HepG2 (cell line): ENCODE measurements at places on chromosomes 7 and 10.

- DNase-seq: no peak
Observed at GRCh38 chr7:37248396-37248861, 200.2 kb downstream of the ELMO1 start.

DNA sequence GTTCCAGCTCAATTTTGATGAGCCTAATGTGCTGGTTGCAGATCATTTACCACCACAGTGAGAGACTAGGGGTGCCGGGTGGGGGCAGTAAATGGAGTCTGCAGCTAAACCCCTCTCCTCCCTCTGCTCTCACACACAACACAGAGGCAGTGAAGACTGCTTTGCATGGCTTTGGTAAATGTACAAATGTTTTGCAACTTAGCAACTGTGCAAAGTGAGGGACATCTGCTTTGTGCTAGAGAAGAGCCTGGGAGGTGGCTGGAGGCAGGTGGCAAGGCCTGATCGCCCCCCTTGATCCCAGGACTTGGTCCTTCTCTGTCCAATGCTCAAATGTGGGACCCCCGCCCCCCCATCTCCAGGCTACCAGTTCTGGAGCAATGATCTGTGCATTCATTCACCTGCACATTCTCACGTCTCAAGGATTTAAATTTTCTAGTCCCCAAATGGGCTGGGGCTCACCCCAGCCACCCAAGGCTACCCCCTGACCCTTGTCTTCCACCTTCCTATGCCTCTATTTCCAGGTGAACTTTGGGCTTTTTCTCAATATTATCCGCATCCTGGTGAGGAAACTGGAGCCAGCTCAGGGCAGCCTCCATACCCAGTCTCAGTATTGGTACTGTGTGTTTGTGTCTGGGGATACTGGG is 11.6 kb downstream of the GHRHR start:
- no peak for DNase-seq

- no peak for DNase-seq
Observed at GRCh38 chr7:139103057-139103815, 6.3 kb downstream of the ZC3HAV1 start.

DNA sequence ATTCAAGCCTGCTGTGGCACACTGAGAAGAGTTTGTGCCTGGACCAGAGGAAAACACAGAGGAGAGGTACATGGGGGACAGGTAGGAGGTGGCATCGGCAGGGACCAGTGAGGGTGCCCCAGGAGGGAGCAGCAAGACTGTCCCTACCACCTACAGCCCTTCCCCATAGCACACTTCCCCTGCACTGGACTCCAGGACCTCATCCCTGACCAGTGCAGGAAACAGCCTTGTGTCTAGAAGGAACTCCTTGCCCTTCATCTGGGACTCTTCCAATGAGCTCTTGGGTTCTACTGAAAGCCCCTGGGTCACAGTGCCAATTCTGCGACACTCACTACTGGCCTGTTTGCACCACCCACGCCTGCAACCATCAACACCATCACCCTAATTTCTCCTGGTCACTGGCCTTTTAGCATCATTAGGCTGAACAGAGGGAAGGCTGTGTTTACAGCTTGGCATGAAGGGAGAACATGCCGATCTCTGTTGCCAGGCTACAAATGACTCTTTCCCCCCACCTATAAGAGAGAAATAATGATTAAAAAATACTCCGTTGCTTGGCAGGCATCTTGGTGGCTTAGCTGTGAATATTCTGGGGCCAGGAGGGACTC is 371.9 kb upstream of the ZMIZ1 start:
- no peak for DNase-seq

DNA sequence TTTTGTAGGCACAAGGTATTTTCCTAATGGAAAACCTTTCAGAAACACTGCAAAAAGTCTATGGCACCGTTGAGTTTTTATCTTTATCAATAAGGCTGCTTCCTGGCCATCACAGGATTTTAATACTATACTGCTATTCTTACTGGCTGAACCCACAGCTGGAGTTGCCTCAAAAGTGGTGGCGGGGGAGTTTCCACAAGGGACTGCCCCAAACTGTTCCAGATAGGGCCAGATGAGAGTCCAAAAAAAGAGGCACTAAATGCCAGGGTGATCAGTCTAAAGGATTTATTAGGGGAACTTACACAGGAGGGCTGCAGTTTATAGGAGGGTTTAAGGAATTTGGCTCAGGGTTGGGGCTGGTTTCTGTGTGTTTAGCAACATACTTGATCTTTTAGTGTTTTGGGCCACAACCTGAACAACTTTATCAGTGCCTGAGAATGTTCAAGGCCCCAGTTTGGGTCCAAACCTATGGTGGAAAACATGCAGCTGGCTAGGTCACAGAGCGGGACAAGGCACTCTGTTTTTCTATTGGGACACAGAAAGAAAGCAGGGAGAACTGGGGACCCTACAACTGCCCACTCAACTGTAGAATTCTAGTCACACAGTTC is 41.4 kb downstream of the STAM start:
- DNase-seq: no peak

DNA sequence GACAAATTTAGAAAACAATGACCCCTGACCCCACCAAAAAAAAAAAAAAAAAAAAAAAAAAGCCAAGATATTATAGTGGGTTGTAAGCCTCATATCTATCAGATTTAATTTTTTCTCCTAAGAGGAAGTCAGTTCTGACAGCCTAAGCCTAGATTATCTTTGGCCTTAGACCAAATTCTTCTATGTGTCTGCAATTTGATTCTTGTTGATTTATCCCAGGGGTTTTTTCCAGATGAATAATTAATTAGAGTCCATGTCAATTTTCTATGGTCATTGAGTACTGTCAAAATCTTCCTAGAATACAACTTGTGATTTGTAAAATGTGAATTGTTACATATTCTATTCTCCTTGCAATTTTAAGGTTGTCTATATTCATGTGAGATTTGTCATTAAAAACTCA is 151.6 kb upstream of the CACNA2D1 start:
- no peak for DNase-seq

- no peak for DNase-seq
Observed at GRCh38 chr10:117257721-117258120, 16.8 kb downstream of the SLC18A2 start.

- peak; percentile 29 for DNase-seq
Observed at GRCh38 chr7:43302211-43302711, 189.8 kb downstream of the HECW1 start.

- no peak for DNase-seq
Observed at GRCh38 chr7:117072620-117073118, 119.4 kb downstream of the ST7 start.

- peak; percentile 53 for DNase-seq
Observed at GRCh38 chr7:95723583-95724180, 48.7 kb upstream of the DYNC1I1 start.

GRCh38 chr10:96995851-96996250 is 163.8 kb downstream of the LCOR start:
- no peak for DNase-seq

- peak; percentile 83 for DNase-seq
Observed at GRCh38 chr10:73110345-73110849, at the start of gene NUDT13. Gene NUDT13 (plus strand): TSS chr10:73110455. CDS start chr10:73114366, 3,911 bp downstream.

GRCh38 chr7:138564365-138564764 is 104.3 kb downstream of the TRIM24 start:
- peak; percentile 51 for DNase-seq

DNA sequence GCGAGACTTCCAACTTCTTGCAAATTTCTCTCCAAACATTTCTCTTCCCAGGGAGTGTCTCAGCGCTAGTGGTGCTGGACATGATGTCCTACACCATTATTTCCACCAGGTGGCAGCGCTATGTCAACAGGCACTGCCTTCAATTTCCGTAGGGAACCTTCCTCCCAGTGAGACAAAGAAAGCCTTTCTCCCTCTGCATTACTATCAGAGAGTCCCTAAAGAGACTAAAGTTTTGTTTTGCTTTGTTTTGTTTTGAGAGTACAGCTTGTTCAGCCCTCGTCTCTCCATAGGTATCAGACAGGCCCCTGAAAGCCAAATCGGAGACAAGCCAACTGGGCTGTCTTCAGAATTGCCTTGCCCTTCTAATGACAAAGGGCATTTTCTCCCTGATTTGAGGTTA is 44.2 kb upstream of the GGCT start:
- DNase-seq: peak; percentile 78

GRCh38 chr10:78685466-78686103 is 383.2 kb upstream of the ZMIZ1 start:
- DNase-seq: no peak

- no peak for DNase-seq
Observed at GRCh38 chr7:34842782-34843181, 184.8 kb downstream of the NPSR1 start.

DNA sequence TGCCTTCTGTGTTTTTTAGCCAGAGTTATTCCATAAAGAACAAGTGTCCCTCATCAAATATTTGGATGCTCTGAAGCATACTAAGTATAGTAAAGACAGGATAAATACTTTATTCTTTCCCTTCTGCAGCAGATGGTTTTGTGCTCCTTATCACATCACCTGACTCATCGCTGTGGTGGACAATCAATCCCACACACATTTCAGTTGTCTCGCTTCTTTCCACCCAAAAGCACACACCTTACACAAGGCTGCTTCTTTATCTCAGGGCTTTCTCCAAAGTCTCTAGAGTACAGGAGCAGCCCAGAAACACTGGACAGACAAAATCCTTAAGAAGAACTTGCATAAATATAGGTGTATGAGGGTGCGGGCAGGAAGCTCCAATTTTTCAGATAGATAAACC is 43.4 kb downstream of the IGF2BP3 start:
- DNase-seq: no peak

DNA sequence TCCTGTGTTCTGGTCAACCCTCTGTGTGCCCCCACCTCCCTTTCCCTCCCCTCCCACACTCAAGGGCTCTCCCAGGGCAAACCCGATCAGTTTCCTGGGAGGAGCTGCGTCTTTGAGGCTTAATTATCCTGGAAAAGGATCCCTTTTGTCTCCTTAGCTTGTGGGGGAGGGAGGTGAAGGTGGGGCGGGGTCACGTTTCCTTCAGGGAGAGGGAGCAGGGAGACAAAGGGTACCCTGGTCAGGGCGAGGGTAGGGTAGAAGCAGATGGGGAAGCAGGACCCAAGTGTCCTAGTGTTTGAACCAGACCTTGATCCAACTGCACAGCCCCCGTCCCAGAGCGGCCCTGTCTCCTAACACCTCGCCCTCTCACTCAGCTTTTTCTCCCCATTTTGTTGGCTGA is 90.1 kb downstream of the HIF1AN start:
- DNase-seq: no peak

DNA sequence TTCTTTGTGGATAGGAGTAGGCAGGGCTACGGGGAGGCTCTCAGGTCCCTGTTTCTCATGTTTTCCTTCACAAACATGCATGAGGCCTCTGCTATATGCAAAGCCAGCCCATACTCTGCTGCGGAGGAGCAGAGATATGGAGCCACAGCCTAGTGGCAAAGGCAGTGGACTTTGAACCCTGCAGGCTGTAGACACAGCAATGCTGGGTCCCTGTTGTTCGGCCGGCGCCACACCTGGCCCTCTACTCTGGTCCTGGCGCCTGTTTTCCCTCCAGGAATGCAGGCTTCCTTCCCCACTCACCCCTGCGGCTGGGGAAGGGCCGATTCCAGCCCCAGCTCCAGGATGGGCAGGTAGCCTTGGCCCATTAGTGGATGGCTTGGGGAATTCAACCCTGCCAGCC is 11.5 kb downstream of the CLRN3 start:
- DNase-seq: peak; percentile 58

DNA sequence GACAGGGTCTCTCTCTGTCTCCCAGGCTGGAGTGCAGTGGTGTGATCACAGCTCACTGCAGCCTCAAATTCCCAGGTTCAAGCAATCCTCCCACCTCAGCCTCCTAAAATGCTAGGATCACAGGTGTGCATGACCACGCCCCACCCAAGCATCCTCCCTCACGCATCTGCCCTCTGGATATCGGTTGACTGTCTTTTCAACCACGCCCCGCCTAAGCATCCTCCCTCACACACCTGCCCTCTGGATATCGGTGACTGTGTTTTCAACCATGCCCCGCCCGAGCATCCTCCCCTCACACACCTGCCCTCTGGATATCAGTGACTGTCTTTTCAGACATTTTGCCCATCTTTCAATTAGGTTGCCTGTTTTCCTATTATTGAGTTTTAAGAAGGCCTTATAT is 140.5 kb downstream of the MAD1L1 start:
- no peak for DNase-seq

DNA sequence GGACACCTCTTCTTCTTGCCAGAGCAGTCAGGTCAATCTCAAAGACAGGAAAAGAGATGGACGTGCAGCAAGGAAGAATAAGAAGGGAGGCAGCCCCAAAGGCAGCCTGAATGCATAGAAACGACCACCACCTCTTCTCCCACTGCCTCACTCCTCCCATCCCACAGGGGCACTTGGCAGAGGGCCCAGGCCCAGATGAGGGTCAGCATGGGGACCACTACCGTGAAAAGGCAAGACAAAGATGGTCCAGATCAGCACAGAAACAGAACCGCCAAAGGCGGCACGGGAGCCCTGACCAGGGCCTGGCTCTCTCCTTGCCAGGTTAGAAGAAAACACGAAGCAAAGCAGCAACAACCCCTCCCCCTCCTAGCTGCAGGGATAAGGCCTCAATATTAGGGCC is 1.9 kb upstream of the NDST2 start:
- DNase-seq: no peak

GRCh38 chr7:150965273-150965830 is 12.8 kb downstream of the KCNH2 start:
- DNase-seq: no peak

GRCh38 chr7:44615149-44615611 is 8.8 kb downstream of the OGDH start:
- peak; percentile 13 for DNase-seq

DNA sequence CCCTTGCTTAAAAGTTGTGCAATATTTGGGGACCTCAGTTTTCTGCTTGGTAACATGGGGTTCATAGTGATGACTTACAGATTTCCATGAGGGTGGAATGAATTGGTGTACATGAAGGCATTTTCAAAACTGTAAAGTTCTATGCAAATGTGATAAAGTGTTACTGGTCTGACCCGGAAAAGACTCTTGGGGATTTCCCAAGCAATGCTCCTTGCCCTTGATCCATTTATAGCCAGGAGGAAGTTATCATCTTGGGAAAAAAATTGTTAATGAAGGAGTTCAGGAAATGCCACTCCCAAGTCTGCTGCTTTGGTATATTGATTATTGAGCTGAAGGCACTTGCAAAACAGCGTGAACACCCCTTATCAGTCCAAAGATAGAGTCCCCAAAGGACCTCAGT is 96.3 kb upstream of the ZPBP start:
- no peak for DNase-seq

- DNase-seq: no peak
Observed at GRCh38 chr7:41834805-41835694, 132.2 kb upstream of the INHBA start.

DNA sequence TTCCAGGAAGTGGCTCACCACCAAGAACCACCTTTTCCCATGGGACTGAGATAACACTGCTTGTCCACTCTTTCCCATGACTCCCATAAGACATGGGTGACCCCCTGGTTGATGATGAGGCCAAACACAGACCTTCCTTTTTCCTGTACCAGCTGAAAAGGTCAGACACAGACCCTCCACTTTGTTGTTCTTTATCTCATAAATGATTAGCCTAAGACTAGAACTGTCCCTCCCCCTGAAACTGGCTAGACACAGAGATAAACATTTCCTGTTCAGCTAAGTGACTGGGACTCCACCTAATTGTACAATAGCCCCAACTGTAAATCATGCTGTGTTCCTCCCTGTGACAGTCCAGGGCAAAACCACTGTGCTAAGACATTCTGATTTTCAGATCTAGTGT is 8.2 kb upstream of the NRG3 start:
- no peak for DNase-seq

GRCh38 chr7:95476072-95476847 is 9.5 kb upstream of the ASB4 start:
- DNase-seq: no peak
